Aortic smooth muscle cell (primary cell): ENCODE measurements at places on chromosomes 16 and 17. TPM values are rescaled to one million over a fixed set of nuclear protein-coding genes. Genes with fewer than 3 reads are reported as not detected.

OMG gene
- total RNA-seq = 0.12 and 0.26 TPM in 2 replicates

KCNJ12 gene
- total RNA-seq = 0.19 and 0.26 TPM in 2 replicates

ABCC12 gene
- total RNA-seq = not detected in 2 replicates

CPHXL gene
- not detected in 2 replicates for total RNA-seq

RHBDL3 gene
- 0.06 and 0.13 TPM in 2 replicates for total RNA-seq

C17orf50 gene
- total RNA-seq = not detected in 2 replicates

TAT gene
- total RNA-seq = not detected in 2 replicates

CHST6 gene
- total RNA-seq = 0.31 and 0.92 TPM in 2 replicates
